ENCODE measurements at places on chromosomes 2 and 18.

GRCh38 chr18:3758531-3758930 lies 308.6 kb downstream of the TGIF1 start:
- DNase-seq: no peak

DNA sequence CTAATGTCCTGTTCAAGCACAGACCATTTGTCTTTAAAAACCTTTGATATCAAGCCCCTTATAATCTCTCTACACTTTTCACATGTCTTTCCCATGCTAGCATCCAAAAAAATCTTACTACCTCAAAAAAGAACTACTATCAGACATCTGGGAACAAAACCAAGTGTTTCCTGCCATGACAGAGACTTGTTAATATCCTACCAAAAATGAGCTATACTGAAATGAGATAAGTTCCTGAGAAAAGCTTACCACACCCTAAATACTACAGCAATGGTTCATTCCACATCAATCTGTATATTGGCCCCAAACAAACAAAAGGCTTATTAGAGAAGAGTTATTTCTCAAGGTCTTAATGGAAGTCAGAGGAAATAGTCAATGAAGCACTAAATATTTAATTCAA lies 230.1 kb downstream of the DYM start:
- DNase-seq: no peak

DNA sequence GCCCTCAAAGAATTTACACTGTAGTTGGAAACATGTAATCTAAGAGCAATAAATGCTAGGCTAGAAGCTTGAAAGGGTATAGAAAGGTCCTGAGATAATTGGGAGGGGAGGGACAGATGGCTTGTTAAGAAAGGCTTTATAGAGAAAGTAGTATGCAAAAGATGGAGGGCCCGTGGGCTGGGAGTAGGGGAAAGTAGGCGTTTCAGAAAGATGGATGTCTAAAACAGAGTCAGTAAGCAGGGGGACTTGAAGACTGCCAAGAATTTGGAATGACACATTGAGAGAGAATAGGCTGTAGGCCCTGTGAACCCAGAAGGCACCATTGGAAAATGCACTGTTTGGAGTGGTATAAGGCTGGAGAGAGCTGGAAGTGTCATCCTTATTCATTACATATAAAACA lies 822 bp downstream of the PSMG2 start:
- no peak for DNase-seq

DNA sequence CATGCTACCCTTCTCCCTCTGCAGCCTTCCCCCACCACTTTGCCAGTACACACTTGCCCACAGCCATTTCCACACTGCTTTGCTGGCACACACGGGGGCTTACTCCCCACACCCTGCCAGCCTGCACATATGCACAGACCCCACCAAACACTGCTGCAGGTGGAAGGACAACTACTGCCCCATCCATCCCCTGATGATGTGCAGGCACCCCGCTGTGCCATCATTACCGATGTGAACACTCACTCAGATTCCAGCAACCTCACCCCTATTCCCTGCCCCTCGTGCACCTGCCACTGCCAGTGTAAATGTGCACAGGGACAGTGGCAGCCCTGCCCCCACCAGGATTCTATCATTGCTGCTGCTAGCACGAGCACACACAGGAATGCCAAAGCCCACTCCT lies 1400.8 kb upstream of the DDX18 start:
- no peak for DNase-seq

- DNase-seq: no peak
Measured at GRCh38 chr2:227395556-227395955, 7.8 kb upstream of the SCYGR1 start.

GRCh38 chr2:238381341-238382115 lies 45.2 kb upstream of the ASB1 start:
- no peak for DNase-seq

DNA sequence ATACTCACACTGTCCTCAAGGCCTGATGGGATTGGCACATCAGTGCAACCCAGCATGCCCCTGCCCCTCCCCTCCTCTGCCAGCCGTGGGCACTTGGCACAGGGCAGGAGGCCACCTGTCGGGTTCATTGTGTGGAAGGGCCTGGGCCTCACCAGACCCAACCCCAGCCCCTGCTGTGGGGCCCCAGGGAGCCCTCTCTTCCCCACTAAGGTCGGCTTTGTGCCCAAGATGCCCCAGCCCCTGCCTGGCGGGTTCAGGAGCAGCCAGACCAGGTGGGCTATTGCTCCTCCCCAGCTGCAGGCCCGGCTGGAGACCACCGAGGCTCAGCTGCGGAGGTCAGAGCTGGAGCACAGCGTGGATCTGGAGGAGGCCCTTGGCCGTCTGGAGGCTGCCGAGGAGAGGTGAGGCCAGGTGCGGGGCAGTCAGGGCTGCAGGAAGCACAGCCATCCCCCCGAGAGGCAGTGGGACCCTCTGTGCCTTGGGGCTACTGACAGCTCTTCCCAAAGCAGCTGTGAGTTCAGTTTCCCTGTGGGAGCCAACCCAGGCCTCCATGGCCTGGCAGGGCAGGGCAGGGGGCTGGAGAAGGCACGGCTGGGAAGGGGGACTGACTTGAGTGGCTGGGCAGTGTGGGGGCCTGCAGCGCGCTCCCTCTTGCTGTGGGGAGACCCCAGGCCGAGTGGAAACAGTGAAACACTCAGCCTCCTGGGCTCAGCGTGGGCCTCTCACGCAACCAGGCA lies 16.3 kb downstream of the CROCC2 start:
- DNase-seq: no peak

- DNase-seq: no peak
Measured at GRCh38 chr2:26126074-26126473, 46.8 kb upstream of the GAREM2 start.

- DNase-seq: no peak
Measured at GRCh38 chr2:138028538-138028937, 64.3 kb downstream of the HNMT start.

DNA sequence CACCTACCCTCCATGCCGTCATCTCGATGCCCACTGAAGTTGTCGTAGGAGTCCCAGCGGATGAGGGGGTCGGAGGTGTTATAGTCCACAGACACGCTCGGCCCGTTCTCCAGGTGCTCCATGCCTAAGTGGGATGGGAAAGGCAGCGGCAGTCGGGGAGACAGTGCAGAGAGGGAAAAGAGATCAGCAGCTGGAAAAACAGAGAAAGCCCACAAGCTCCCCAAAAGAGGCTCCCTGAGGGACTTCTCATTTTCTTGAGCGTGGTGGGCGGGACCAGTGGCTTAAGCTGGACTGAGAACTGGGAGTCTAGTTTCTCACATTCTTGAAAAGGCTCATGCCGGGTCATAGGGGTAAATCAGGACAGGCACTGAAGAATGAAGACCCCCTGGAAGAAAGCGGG lies 121.9 kb downstream of the TNS1 start:
- no peak for DNase-seq

GRCh38 chr2:101130081-101130480 lies 21.1 kb downstream of the TBC1D8 start:
- no peak for DNase-seq

GRCh38 chr2:55141572-55142413 lies 90.3 kb downstream of the CLHC1 start:
- DNase-seq: no peak

DNA sequence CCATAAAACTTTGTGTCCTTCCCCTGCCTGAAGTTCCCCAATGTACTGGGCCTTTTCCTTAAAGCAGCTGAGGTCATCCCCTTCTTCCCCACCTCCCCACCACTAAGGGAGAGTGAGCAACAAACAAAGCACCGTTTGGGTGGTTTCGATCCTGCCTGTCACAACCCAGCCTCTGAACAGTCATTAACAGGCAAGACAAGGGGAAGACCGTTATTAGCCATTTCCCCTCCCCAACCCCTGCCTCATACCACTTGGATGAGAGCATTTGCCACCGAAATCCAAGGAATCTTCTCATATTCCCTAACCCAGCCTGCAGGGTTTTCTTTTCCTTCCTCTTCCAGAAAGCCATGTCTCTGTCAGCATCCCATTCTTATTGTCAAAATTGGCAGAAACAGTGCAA lies 65.6 kb downstream of the STRADB start:
- DNase-seq: no peak

DNA sequence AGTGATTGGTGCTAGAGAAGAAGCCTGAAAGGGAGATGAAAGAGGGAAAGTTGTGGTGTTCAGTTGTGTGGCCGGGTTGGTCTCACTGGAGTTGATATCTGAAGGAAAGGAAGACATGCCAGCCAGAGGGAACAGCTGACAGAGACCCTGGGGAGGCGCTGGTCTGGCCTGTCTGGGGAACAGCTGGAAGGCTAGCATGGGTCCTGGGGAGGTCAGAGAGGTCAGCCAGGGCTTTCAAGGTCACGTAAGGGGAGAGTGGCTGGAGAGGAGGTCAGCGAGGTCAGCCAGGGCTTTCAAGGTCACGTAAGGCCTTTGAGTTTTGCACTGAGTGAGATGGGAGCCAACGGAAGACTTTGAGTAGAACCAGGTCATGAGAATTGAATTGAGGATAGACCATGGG lies 11.0 kb downstream of the DYSF start:
- DNase-seq: no peak

- peak; percentile 68 for DNase-seq
Measured at GRCh38 chr2:160994141-160995002, 165.9 kb upstream of the TANK start.

GRCh38 chr2:240585681-240586197 lies 795 bp upstream of the CAPN10 start:
- DNase-seq: no peak

- no peak for DNase-seq
Measured at GRCh38 chr2:147094077-147094476, 750.8 kb upstream of the ACVR2A start.

- no peak for DNase-seq
Measured at GRCh38 chr2:137383391-137383790, 580.9 kb upstream of the HNMT start.

GRCh38 chr2:50196775-50197480 lies 835.0 kb downstream of the NRXN1 start:
- DNase-seq: no peak

- DNase-seq: no peak
Measured at GRCh38 chr18:11369556-11369955, 220.2 kb upstream of the PIEZO2 start.

- DNase-seq: no peak
Measured at GRCh38 chr18:32258148-32258547, 68.3 kb downstream of the MEP1B start.

DNA sequence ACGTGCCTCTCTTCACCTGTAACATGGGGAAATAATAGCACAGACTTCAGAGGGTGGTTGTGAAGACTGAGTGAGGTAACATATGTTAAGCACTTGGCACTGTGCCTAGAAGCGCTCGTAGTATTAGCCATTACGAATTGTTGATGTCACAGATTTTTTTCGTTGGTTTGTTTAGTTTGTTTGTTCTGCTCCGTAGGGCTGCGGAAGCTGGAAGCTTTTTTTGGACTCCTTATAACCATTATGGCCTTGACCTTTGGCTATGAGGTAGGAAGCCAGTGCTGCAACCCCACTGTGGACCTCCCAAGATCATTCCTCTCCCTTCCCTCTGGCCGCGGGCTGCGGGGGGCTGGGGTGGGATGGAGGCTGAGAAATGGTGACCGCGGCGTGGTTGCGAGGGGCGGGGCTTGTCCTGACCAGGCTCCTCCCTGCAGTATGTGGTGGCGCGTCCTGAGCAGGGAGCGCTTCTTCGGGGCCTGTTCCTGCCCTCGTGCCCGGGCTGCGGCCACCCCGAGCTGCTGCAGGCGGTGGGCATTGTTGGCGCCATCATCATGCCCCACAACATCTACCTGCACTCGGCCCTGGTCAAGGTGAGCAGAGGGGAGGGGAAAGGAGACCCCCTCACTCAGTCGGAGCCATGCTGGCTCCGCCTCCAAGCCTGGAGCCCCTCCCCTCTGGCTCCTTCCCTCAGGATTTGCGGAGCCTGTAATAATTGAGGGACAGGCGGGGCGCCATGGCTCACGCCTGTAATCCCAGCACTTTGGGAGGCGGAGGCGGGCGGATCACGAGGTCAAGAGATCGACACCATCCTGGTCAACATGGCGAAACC lies 5.5 kb downstream of the SLC11A1 start:
- DNase-seq: no peak

GRCh38 chr2:85237849-85238565 lies 89.8 kb downstream of the TGOLN2 start:
- no peak for DNase-seq

DNA sequence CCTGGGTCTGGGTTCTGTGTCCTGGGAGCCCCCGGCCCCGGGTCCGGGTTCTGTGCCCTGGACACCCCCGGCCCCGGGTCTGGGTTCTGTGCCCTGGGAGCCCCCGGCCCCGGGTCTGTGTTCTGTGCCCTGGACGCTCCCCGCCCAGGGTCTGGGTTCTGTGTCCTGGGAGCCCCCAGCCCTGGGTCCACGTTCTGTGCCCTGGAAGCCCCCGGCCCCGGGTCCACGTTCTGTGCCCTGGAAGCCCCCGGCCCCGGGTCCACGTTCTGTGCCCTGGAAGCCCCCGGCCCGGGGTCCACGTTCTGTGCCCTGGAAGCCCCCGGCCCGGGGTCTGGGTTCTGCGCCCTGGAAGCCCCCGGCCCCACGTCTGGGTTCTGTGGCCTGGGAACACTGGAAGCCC lies 253.9 kb downstream of the TWIST2 start:
- no peak for DNase-seq

GRCh38 chr2:64212801-64213321 lies 68.6 kb upstream of the PELI1 start:
- no peak for DNase-seq

- no peak for DNase-seq
Measured at GRCh38 chr18:21255211-21255610, 13.2 kb downstream of the GREB1L start.

DNA sequence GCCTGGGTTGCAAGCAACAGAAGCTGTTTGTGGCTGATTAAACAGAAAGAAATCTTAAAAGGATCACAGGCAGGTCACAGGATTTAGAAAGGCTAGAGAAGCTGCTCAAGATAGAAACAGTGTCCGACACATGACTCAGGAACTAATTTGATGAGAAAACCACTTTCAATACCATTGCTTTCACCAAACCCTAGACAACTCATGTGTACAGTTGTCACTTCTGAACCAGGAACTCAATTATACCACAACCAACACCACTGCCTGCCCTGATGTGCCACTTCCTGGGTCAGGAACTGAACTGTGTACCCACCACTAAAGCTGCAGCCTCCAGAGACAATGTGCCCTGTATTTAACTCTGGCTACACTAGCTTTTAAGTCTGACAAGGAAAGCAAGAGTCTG lies 56.0 kb downstream of the TMEM247 start:
- DNase-seq: no peak

- DNase-seq: no peak
Measured at GRCh38 chr2:19818039-19818438, 83.7 kb downstream of the TTC32 start.

- no peak for DNase-seq
Measured at GRCh38 chr18:46891742-46892214, 25.5 kb downstream of the PIAS2 start.

All from activated T-cell treated with anti-CD3 and anti-CD28 coated beads for 24 hours (primary cell).